Kidney epithelial cell (primary cell): ENCODE measurements at places on chromosomes 3 and 15. TPM values are rescaled to one million over a fixed set of nuclear protein-coding genes. Genes with fewer than 3 reads are reported as not detected.

- DNase-seq = no peak
Measured at GRCh38 chr3:44252332-44252959, 10.8 kb downstream of the TOPAZ1 start.

Gene MAP2K5
- total RNA-seq = 7.7 and 8.0 TPM in 2 replicates

Gene SAMMSON
- total RNA-seq = not detected in 2 replicates

DNA sequence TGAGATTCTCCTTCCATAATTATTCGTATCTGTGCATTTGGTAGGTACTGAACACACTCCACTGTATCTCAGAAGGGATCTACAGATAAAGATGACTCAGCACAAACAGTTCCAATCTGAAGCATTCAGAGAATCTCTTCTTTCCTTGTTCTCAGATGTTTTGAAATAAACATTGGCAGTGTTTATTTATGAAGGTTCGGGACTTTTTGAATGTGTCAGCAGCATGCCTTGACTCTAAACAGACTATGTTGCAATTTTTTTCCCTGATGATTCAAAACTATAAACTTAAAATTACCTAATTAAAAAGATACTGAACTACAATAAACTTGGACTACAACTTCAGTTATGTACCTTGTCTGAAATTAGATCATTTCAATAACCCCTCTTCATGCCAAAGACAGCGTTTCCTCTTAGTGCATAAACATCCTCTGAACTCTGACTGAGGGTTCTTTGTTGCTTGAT is 612.9 kb upstream of the TBL1XR1 start:
- no peak for DNase-seq

Gene CMTM8
- 2.8 and 7.5 TPM in 2 replicates for total RNA-seq

Gene SYNPR
- total RNA-seq = not detected in 2 replicates

Gene EAF2
- 1.1 and 1.5 TPM in 2 replicates for total RNA-seq

- DNase-seq = no peak
Measured at GRCh38 chr3:184156522-184156955, 1.4 kb downstream of the DVL3 start.

- no peak for DNase-seq
Measured at GRCh38 chr3:135181408-135181807, 386.3 kb downstream of the EPHB1 start.

- DNase-seq = no peak
Measured at GRCh38 chr3:134802428-134803050, 7.5 kb downstream of the EPHB1 start.

Gene UPK1B
- total RNA-seq = 9.2 and 15.6 TPM in 2 replicates

DNA sequence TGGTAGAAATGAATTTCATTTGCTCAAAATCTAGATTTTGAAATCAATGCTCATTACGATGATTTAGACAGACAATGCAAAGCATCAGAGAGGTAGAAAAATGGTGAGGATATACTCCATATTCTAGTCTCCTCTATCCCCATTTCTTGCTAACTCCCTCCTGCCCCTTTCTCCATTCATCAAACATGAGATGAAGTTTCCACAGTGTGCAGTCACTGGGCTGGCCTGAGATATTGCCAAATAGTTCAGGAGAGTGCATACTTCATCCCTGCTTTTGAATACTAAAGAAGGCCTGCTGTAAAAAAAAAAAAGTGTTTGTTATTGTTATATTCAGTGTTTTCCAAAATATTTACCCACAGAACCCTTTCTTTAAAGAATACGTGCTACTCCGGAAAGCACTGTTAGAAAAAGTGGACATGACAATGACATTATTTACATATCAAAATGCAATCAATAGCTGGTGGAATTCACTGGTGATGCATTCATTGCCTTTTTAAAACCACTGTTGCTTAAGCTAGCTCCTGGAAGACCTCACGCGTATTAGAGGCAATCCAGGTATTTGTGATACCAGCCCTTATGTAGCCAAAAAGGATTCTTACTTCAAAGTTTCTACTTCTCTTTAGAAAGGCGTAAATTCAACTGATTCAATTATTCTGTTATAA is 247.6 kb upstream of the SOX2 start:
- DNase-seq = no peak

DNA sequence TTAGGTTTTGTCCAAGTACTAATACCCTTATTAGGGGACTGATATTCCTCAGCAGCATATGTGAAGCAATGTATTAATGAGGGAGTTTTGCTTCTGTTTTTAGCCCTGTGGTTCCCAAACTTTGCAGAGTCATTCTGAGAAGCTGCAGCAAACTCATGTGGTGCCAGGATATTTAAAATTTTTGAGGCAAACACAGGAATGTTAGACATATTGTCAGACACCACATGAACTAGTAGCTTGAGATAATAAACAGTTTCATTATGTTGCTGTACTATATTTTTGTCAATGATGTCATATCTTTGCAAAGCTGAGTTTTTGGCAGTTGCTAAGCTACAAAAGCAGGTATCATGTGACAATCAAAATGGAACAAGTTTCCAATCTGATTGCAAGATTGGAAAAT is 36.6 kb downstream of the ATP6V1A start:
- peak; percentile 54 for DNase-seq

Gene PLSCR5
- not detected in 2 replicates for total RNA-seq

- DNase-seq = no peak
Measured at GRCh38 chr15:92901995-92902394, 1.9 kb downstream of the CHD2 start.

GRCh38 chr15:66287461-66288057 is 5.8 kb upstream of the DIS3L start:
- DNase-seq = no peak

DNA sequence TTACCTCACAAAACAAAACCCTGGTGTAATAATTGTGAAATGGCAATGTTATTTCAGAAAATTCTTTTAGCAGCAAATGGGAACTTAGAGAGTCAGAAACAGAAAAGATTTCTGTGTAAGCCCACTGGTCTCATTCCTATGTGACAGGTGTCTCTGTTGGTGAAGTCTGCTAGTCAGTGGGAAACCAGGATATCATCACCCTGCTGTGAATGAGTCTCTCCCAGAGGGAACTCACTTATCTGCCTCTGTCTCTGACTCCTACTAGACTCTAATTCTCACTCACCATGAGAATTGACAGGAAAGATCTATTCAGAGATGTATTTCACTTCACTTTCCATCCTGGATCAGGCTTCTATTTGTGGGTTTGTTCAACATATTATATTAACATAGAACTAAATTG is 266.0 kb downstream of the EPHA3 start:
- DNase-seq = no peak

GRCh38 chr15:78049691-78050440 is 27.6 kb downstream of the TBC1D2B start:
- no peak for DNase-seq
